ENCODE measurements at places on chromosomes 11 and 22.

DNA sequence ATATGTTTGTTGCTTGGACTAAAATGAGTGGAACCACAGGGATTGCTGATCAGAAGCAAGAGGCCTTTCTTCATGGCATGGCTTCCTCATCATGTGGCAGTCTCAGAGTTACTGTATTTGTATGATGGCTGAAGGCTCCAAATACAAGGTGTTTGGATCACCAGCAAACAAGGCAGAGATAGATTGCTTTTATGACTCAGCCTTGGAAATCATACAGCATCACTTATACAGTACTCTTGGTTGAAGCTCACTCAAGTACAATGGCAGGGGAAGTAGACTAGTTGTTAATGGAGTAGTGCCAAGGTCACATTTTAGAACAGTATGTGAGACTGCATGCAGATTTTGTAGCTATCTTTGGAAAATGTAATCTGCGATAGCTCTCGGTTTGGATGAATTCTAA is 16.6 kb downstream of the CAPRIN1 start:
- DNase-seq = no peak

GRCh38 chr22:30763815-30764673 is 69.4 kb downstream of the OSBP2 start:
- peak; percentile 65 for DNase-seq

- no peak for DNase-seq
Observed at GRCh38 chr11:64998690-64999431, 2.1 kb upstream of the BATF2 start.

DNA sequence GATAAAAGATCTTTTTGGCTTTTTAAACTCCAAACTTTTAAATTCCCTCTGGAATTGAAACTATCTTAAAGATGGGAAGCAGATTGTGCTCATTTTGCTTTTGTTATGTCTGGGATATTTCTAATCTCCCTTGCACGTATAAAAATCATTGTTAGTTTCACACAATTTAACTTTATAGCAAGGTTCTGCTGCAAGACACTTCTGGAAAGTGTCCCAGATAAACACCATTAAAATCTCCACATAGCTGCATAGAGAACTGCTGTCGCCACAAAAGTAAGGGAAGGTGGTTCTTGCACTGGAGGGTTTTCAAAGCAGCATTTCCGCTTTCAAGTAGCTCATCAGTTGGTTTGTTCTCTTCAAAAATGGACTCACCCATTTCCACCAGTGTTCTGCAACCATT is 11.8 kb downstream of the PTS start:
- DNase-seq = no peak

GRCh38 chr22:48836673-48837340 is 990.9 kb downstream of the BRD1 start:
- DNase-seq = no peak

GRCh38 chr11:75100314-75100713 is 3.6 kb upstream of the OR2AT4 start:
- DNase-seq = no peak

GRCh38 chr22:48960576-48960975 is 867.1 kb downstream of the BRD1 start:
- DNase-seq = no peak

DNA sequence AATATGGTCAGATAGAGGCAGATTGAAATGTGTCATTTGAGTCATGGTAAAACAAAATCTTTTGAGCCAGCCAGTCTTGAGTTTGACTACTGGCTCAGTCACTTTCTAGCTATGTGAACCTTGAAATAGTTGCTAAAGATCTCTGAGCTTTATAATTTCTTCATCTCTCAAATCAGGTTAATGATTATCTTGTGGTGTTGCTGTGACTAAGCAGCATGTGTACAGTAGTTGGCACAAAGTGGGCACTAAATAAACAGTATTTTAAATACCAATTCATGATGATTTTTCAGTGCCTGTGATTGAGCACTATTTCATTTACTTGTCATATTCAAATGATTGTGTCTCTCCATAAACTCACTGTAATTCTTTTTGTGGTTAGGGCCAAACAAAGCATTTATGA is 70.8 kb downstream of the RAB38 start:
- DNase-seq = no peak

GRCh38 chr22:42972649-42973535 is 42.1 kb downstream of the PACSIN2 start:
- DNase-seq = no peak

DNA sequence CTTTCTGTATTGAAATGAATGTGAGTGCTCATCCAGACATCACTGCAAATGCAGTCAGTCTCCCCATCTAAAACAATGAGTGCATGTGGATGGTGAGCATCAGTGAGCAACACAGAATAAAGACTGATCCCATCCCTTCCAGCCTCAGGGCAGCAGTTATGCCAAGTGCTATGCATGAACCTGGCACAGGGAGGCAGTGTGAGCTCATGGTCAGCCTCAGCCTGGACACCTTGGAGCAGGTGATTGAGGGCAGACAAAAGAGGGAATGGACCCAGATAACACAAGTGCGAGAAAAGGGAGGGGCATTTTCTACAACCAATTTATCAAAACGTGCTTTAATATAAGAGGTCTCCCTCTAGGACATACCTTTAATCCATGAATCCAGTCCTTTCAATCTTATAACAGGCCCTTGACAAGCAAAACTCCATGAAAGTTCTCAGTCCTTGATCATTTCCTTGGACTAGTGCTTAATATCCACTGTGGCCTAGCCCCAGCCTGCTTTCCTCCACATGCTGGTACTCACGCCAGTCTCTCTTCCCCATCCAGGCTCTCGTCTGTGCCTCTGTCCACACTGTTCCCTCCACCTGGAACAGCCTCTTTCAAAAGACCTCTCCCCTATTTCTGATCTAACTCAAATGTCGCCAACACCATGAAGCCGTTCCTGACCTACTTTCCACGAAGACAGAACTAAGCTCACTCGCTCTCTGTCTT is 50.5 kb upstream of the LRRC55 start:
- peak; percentile 51 for DNase-seq
